ENCODE measurements at places on chromosomes 3 and 15. TPM values are rescaled to one million over a fixed set of nuclear protein-coding genes. Genes with fewer than 3 reads are reported as not detected.

The CDCP1 gene
- 14.0 TPM for total RNA-seq

DNA sequence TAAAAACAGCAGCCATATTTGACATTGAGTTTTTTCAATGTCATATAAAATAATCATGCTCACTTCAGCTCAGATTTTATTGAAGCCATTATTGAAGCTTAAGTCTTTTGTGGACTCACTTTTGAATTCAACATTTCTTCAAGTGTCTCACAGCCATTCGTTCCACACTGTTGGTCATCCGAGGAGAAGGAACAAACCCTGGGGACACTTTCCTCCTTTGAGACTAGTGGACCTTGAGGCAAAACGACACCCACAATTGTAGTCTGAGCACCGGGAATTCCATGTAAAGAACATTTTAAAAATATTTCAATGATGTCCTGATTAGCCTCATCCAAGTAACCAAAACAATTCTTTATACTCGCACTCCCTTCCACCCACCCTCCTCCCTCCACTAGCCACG is 174.7 kb downstream of the CD47 start:
- DNase-seq = no peak

The AGBL1 gene
- total RNA-seq = under 0.01 TPM

DNA sequence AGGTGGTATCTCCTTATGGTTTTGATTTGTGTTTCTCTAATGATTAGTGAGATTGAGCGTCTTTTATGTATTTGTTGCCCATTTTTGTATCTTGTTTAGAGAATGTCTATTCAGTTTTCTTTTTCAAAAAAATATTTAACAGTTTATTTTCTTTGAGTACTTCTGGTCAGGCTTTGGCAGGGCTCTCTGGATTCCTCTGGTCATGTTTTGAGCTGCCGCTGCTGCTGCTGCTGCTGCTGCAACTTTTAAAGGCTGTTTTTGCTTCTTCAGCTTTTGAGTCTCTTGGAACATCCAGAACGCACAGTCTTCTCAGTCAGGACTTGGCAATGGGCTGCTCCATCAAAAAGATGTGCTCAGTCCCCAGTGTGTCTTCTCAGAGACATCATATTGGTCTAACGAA is 40.1 kb downstream of the REC114 start:
- no peak for DNase-seq

DNA sequence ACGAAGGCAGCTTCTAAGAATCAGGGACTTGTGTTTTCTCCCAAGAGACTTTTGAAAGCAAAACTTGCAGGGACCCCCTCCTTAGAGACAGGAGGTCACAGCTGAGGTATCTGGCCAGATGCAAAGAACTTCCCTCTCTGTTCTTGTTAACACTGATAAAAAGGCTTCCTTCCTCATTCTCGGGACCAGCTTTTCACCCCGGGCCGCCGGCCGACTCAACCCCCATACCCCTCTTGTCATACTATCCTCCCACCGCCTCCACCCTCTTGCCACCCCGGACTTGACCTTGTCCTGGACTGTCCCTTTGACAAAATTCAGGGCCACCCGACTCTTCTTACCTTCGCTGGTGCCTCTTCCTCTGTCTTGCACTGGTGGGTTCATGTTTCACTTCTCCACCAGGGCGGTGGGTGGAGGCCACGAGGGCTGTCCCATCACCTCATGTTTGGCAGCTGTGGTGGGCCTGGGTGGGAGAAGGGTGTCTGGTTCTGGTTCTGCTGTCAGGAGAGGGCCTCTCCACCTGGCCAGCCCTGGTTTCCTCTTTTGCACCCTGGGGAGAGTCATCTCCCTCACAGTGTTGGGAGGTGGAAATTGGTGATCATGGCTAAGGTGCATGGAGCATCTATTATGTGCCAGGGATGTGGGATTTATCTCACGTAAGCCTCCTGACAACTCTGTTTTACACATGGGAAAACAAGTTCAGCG is 32.5 kb downstream of the BHLHE40 start:
- DNase-seq = no peak

The MORC1 gene
- under 0.01 TPM for total RNA-seq

GRCh38 chr15:21260966-21261395 is 179.3 kb downstream of the POTEB3 start:
- no peak for DNase-seq

GRCh38 chr3:140942221-140943104 is 827 bp downstream of the SLC25A36 start:
- peak; percentile 63 for DNase-seq

- no peak for DNase-seq
Measured at GRCh38 chr3:133487204-133487603, 86.3 kb upstream of the CDV3 start.

The ROBO2 gene
- under 0.01 TPM for total RNA-seq

DNA sequence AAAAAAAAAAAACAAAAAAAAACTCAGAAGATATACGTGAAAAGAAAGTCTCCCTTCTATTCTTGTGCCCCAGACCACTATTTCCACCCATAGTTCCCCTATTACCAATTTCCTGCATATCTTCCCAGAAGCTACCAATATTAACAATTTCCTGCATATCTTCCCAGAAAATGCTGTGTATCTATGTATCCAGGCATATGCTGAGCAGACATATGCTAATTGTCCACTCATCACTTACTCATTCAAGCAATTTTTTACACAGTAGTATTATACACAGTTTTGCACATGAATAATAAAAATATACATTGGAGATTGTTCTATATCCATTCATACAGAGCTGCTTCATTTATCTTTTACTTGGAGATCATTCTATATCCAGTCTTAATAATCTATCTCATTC is 12.6 kb upstream of the SLMAP start:
- DNase-seq = no peak

- DNase-seq = no peak
Measured at GRCh38 chr3:101902041-101902440, 52.7 kb downstream of the NFKBIZ start.

DNA sequence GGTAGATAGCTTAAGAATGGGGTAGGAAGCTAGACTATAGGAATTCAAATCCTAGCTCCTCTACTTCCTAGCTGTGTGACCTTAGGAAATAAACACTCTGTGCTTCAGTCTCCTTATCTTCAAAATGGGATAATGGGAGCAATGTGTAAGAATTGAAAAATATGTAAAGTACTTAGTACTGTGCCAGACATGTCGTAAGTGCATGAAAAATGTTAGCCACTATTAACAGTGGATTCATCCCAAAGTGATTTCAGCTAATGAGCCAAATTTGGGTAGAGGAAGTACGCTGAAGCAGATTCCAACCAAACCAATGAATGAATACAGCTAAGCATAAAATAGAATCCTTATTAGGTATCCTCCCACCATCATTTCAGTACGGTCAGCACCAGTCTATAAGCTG is 192.1 kb downstream of the RORA start:
- DNase-seq = no peak

The ZFYVE19 gene
- 32.3 TPM for total RNA-seq

DNA sequence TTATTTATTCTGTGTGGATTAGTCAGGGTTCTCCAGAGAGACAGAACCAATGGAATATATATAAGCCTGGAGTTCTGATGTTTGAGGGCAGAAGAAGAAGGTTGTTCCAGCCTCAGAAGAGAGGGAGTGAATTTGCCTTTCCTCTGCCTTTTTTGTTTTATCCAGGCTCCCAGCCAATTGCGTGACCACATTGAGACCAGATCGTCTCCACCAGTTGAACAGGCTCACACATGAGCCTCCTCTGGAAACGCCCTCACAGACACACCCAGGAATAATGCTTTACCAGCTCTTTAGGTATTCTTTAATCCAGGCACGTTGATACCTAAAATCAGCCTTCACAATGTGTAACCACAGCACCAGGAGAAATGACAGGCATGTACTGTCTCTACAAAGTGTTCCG is 923.1 kb downstream of the TBL1XR1 start:
- no peak for DNase-seq

DNA sequence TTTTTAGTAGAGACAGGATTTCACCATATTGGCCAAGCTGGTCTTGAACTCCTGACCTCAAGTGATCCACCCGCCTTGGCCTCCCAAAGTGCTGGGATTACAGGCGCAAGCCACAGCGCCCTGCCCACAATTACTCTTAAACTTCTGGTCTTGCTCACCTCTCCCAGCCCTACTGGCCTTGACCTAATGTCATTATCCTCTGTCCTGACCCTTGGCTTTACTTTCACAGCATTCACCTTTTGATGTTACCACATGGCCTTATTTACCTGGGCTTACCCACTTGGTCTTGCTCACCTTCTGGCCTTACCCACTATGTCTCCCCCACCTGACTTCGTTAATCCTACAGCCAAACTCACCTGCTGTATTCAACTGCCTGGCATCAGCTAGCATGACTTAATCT is 105.9 kb downstream of the IL12A start:
- no peak for DNase-seq

GRCh38 chr15:47670365-47670764 is 46.9 kb upstream of the SEMA6D start:
- DNase-seq = no peak

- DNase-seq = no peak
Measured at GRCh38 chr3:65033576-65033975, 345.8 kb upstream of the ADAMTS9 start.

DNA sequence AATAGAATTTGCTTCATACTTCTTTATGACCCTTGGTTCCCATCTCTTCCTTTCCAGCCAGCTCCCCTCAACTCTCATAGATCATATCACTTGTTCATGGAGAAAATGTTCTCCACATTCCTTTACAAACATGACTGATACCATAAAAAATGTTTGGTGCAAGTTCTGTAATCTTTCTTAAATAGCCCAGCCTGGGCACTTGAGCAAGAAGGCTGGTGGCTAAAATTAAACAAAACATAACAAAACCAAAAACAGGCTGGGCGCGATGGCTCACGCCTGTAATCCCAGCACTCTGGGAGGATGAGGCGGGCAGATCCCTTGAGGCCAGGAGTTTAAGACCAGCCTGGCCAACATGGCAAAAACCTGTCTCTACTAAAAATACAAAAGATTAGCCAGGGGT is 8.9 kb upstream of the POLR2M start:
- DNase-seq = no peak

DNA sequence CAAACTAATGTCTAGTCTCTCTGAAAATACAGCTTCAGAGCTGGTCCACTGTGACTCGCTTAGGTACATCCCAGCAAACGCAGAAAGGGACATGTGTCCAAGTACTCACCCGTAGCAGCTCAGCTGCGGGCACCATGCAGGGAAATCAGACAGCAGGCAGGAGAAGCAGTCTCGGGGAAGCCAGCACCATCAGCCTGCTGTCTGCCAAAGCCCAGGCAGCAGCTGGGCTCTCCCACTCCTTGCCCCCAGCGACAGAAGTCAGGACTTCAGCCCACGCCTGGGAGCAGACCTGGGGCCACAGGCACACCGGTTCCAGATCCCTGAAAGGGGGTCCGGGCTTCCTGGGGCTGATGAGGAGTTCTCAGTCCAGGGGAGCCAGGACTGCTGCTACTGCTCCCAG is 34.9 kb downstream of the SEMA5B start:
- no peak for DNase-seq

- peak; percentile 66 for DNase-seq
Measured at GRCh38 chr3:155635056-155635455, 109.8 kb downstream of the PLCH1 start.

- no peak for DNase-seq
Measured at GRCh38 chr3:97430601-97431000, 334.0 kb upstream of the ARL6 start.

The XIRP1 gene
- under 0.01 TPM for total RNA-seq

DNA sequence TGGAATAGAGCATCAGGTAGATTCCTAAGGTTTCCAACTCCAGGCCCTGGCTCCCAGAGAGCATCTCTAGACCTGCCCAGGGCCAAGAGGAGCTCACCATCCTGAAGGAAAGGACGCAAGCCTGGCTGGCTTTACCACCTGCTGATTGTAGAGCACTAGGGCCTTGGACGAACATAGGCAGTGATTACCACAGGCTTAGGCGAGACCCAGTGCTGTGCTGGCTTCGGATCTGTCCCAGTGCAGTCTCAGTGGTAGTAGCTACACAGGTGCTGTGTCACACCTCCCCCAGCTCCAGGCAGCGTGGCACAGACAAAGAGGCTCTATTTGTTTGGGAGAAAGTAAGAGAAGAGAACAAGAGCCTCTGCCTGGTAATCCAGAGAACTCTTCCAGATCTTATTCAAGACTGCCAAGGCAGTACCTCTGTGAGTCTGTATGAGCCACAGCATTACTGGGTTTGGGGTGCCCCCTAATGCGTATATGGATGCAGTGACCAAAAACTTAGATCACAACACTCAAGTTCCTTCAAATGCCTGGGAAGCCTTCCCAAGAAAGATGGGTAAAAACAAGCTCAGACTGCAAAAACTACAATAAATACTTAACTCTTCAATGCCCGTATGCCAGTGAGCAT is 25.4 kb downstream of the ISG20 start:
- peak; percentile 63 for DNase-seq

GRCh38 chr3:24043168-24043567 is 98.1 kb downstream of the NR1D2 start:
- DNase-seq = no peak

DNA sequence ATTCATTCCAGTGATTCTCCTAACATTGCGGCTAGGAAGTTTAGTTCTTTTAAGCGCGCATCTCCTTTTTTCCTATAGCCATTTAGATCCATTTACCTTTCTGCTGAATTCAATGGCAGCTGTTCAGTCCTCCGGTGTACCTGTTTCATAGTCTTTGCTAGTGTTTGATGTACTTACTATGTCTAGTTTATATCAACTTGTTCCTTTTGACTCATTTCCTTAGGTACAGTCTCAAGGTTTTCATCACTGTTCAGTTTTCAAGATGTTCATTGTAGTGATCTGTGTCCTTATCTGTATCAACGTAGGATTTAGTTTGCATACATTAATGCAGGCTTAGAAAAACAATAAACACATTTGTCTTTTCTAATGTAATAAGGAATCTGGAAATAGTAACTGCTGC is 59.0 kb upstream of the MBNL1 start:
- no peak for DNase-seq

The ZNF80 gene
- total RNA-seq = not detected

DNA sequence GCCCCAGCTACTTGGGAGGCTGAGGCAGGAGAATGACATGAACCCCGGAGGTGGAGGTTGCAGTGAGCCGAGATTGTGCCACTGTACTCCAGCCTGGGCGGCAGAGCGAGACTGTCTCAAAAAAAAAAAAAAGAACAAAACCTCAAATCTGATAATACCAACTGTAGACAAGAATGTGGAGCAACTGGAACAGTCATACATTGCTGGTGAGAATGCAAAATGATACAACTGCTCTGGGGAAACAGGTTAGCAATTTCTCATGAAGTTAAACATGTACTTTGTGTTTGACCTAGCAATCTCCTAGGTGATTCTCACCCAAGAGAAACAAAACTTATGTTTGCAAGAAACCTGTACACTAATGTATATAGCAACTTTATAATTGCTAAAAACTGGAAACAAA is 4.4 kb upstream of the VHL start:
- no peak for DNase-seq

GRCh38 chr3:106342386-106342785 is 473.6 kb upstream of the CBLB start:
- no peak for DNase-seq

DNA sequence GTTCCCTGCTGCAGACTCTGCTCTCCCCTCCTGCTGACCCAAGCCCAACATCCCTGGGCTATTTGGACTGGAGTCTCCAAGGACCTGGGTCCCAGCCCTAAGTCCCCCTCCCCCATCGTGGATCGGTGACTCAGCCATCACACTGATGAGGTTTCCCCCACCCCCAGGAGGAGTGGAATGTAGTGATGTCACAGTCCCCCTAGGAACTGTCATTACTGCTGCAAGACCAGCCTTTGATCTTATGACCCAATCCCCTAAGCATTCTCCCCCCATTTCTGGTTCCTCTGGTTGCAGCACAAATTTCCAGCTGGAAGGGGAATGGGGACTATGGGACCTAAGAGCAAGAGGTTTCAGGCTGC is 63.4 kb upstream of the CSPG4 start:
- no peak for DNase-seq

The GOLGA6L2 gene
- not detected for total RNA-seq

The TF gene
- total RNA-seq = under 0.01 TPM

Measured in hematopoietic multipotent progenitor cell (in vitro differentiated cells).